Kidney (tissue), 22 donors: ENCODE measurements at places on chromosomes 7 and 10. TPM values are rescaled to one million over a fixed set of nuclear protein-coding genes. Genes with fewer than 3 reads are reported as not detected.
A peak's percentile ranks its signal among the peaks of the same experiment; 100 is the strongest.

The PLPP4 gene
- total RNA-seq, result 6.4 TPM

The IDI2 gene
- total RNA-seq, result not detected

The OR13A1 gene
- not detected for total RNA-seq

DNA sequence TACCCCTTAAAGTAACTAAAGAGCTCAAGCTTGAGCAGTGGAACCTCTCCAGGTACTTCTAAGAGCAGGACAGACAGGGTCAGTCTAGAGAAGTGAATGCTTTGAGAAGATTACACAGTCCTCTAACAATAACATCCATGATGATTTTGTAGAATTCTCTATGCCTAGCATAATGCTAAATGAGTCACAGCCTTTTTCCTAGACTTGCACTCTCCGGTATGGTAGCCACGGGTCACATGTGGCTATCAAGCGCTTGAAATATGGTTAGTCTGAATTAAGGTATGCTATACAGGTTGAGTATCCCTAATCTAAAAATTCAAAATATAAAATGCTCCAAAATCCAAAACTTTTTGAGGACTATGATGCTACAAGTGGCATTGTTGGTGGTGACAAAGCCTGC, 166.6 kb upstream of the MKLN1 start:
- H3K27ac ChIP-seq, result no peak overlapping the region
- no peaks in the 10 kb centered on the region for H3K4me1 ChIP-seq
- H3K27me3 ChIP-seq, result no peaks in the 10 kb centered on the region
- no peaks in the 10 kb centered on the region for H3K36me3 ChIP-seq
- H3K4me3 ChIP-seq, result no peak overlapping the region

DNA sequence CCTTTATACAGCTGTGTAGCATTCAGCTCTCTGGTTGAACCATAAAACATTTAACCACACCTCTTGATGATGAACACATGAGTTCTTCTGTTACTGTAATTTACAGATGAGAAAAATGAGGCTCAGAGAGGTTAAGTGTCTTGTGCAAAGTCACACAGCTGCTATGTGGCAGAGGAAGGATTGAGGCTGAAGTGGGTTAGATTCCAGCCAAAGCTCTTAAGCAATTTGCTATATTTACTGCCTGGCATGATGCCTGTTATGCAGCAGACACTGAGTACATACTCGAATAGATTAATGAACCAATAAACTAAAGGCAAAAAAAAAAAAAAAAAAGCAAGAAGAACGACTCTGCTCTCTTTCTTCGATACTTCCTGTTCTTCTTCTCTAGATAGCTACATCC, 35.7 kb downstream of the GFRA1 start:
- H3K27me3 ChIP-seq, result no peaks in the 10 kb centered on the region
- no peaks in the 10 kb centered on the region for H3K4me1 ChIP-seq
- DNase-seq, result peak; percentile 65
- no peak overlapping the region for H3K27ac ChIP-seq
- no peak overlapping the region for H3K4me3 ChIP-seq
- H3K36me3 ChIP-seq, result no peaks in the 10 kb centered on the region

DNA sequence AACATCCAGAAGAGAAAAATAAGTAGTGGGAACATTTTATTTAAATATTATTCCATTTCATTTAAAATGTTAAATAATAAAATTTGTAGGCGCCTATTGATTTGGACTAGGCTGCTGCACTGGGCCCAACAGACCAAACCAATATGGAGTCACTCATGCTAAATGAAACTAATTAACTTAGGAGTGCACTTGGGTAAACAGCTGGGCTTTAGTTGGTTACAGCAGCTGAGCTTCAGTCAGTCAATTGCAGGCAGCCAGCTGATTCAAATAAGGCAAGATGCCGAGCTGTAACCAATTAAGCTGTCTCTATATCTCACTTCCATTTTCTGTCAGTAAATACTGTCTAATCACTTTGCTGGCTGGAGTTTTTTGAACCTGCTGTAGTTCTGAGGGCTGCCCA, 102.1 kb upstream of the WDR11 start:
- no peak overlapping the region for H3K27ac ChIP-seq
- DNase-seq, result no peak
- H3K4me1 ChIP-seq, result no peaks in the 10 kb centered on the region
- H3K36me3 ChIP-seq, result no peaks in the 10 kb centered on the region
- no peak overlapping the region for H3K4me3 ChIP-seq
- no peaks in the 10 kb centered on the region for H3K27me3 ChIP-seq

DNA sequence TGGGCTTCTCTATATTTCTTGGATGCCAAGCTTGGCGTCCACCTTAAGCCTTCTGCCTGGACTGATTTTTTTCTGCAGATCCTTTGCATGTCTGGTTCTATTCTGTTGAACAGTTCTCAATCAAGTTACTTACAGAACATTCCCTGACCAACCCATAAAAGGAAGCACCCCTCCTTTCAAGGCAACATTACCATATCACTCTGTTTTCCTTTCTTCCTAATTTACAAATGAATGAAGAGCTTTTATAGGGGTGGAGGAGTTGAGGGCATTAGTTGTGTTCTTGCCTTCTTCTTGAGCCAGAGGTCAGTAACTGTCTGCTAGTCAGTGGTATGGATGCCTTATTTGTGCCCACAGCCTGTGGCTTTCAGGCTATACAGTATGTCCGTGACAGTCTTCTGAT, 361.0 kb downstream of the PHTF2 start:
- no peak overlapping the region for H3K4me3 ChIP-seq
- no peak overlapping the region for H3K27ac ChIP-seq
- H3K4me1 ChIP-seq, result no peaks in the 10 kb centered on the region

DNA sequence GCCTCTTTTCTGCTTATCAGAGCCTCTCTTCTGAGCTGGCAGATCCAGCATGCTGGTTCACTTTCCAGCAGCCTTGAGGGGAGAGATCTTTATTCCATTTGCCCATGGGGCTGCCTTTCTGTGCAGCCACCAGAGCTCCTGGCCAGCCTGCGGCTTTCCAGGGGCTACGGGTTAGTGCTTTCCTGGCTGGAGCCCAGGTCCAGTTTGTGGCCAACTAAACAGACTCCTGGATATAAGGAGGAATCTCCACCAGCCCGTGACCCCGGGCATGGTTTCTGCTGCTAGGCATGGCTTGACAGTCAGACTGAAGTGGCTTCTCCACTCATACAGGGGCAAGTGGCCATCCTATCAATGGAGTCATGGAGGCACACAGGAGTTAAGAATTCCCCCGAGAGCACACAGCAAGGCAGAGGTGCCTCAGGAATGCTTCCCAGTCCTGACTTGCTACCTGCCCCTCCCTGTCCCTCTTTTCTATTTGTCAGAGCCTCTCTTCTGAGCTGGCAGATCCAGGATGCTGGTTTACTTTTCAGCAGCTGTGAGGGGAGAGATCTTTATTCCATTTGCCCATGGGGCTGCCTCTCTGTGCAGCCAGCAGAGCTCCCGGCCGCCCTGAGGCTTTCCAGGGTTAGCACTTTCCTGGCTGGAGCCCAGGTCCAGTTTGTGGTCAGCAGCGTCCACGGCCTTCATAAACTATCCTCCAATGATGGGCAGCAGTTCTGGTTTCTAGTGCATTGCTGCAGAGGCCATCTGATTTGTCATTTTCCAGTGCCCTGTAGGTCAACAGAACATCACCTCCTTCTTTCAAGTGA, 35.9 kb downstream of the TSPAN15 start:
- no peak overlapping the region for H3K4me3 ChIP-seq

The LGI1 gene
- total RNA-seq, result not detected

- DNase-seq, result no peak
- H3K27ac ChIP-seq, result no peak overlapping the region
- H3K4me3 ChIP-seq, result no peak overlapping the region
- no peaks in the 10 kb centered on the region for H3K27me3 ChIP-seq
- no peaks in the 10 kb centered on the region for H3K36me3 ChIP-seq
Measured at GRCh38 chr10:36493516-36493880, 631.9 kb upstream of the ANKRD30A start.

The OR2A5 gene
- total RNA-seq, result not detected

The RSPH10B2 gene
- total RNA-seq, result 0.22 TPM

GRCh38 chr10:102674566-102674965, 30.3 kb downstream of the TRIM8 start:
- peak overlapping the region; percentile 91 for H3K27ac ChIP-seq
- H3K4me1 ChIP-seq, result peaks cover 47% of the 10 kb centered on the region
- no peaks in the 10 kb centered on the region for H3K27me3 ChIP-seq
- peak overlapping the region; percentile 27 for H3K4me3 ChIP-seq

DNA sequence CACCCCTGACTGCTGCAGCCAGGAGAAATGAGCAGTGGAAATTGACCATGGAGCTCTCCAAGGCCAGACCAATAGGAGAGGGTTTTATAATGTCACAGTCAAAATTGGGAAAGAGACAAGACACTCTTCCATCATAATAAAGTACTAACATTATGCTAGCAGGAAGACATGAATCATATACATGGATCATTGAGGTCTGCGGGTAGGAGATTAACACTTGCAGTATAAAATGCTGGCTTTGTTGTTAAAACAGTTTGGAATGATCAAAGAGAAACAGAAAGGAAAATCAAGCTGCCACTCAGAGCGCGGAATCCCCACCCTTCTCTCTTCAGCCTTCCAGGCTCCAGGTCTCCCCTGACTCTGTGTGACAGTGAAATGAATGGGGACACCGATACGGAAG, 53.4 kb upstream of the CALN1 start:
- H3K36me3 ChIP-seq, result no peaks in the 10 kb centered on the region
- no peaks in the 10 kb centered on the region for H3K27me3 ChIP-seq
- no peaks in the 10 kb centered on the region for H3K4me1 ChIP-seq
- no peak overlapping the region for H3K4me3 ChIP-seq

GRCh38 chr10:128044186-128044585, 82.0 kb downstream of the MKI67 start:
- H3K27ac ChIP-seq, result no peak overlapping the region
- H3K36me3 ChIP-seq, result no peaks in the 10 kb centered on the region
- peak; percentile 32 for DNase-seq

The FGL2 gene
- total RNA-seq, result 96.9 TPM

GRCh38 chr7:44533301-44534055, 7.7 kb downstream of the NPC1L1 start:
- no peak for DNase-seq
- no peaks in the 10 kb centered on the region for H3K27me3 ChIP-seq
- H3K4me3 ChIP-seq, result no peak overlapping the region
- H3K4me1 ChIP-seq, result no peaks in the 10 kb centered on the region
- H3K36me3 ChIP-seq, result no peaks in the 10 kb centered on the region

DNA sequence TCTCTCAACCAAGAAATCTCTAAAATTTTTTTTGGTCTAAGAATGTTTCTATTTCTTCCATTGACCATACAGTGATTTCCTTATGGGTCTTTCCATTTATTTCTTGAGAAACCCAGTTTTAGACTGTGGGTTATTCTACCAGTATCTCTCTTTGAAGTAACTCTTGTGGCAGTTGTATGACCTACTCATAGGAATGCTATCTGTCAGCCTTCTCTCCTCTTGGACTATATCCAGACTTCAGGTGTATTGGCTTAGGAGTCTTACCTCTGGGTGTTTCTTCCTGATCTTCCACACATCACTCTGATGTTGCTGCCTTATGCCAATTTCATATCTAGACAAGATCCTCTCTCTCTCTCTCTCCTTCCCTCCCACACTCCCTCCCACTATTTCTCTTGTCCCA, 178.1 kb downstream of the BMPER start:
- H3K27me3 ChIP-seq, result no peaks in the 10 kb centered on the region
- no peak for DNase-seq
- H3K4me3 ChIP-seq, result no peak overlapping the region
- no peaks in the 10 kb centered on the region for H3K4me1 ChIP-seq
- H3K36me3 ChIP-seq, result no peaks in the 10 kb centered on the region
- no peak overlapping the region for H3K27ac ChIP-seq

DNA sequence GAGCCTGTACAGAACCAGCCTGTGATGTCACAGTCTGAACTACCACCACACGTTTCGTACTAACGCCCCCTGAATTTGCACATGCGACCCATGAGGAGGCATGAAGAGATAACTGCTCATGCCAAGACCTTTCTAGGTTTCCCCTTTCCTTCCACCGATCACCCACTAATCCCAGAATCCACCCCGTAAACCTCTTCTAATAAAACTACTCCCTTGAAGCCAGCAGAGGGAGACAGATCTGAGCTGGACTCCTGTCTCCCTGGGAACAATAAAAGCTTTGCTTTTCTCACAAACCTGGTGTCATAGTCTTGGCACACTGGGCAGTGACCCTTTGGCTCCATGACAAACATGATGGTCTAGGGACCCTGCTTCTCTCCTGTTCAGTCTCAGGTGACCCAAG, 144.5 kb downstream of the FRMD4A start:
- DNase-seq, result no peak
- no peak overlapping the region for H3K27ac ChIP-seq
- no peaks in the 10 kb centered on the region for H3K4me1 ChIP-seq
- no peak overlapping the region for H3K4me3 ChIP-seq
